ENCODE measurements at places on chromosomes 6 and 20.

GRCh38 chr6:125754566-125754965, 5.1 kb downstream of the HEY2 start:
- no peak for DNase-seq

GRCh38 chr6:137919837-137920730, 53.0 kb downstream of the TNFAIP3 start:
- DNase-seq: no peak

DNA sequence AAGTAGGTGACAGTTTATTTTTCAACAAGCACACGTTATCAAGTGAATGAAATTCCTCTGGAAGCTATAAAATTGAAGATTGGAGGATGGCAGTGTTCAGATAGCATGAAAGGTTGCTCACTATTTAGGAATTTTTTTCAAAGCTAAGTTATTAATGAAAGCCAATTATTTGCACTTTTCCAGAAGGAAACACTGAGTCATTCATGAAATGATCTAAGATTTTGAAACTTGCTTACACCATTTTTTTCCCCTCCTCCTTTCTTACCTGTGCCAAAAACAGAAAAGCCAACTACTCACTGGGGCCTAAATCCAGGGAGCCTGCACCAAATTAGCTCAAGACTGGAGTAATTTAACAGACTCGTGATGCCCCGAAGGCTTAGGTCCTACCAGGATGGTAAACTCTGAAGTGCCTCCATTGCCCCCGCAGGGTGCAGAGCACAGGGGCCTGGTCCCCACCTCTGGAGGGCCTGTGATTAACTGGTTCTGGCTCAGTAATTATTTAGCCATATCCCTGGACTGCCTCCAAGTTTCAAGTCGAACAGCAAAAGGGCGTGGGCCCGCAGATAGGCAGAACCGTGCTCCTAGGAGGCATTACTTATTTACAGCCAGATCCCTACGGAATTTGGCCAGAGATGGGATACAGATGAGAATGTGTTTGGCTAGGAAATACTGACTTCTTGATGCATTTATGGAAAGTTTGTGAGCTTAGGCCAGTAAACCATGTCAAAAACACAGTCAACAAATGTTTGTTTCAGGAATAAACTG, 28.0 kb upstream of the ZNF217 start:
- peak; percentile 81 for DNase-seq

DNA sequence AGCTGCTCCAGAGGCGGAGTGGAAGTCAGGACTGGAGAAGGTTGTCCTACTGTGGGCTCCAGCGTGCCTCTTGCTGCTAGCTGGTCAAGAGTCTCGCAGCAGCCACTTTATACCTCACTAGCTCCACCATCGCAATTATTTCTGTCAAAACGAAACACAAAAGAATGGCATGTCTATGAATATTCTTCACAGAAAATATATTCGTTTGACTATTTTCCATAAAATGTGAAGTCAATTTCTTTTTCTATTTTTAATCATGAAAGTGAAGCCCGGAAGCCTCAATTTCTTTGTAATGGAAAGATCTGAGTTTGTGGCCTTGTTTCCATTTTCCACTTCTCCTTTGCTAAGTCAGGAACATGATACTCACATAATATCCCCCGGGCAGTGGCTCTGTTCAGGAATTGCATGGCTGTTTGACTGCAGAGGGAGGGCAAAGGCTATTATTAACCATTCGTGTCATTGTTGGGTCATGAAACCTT, 51.7 kb downstream of the DTD1 start:
- no peak for DNase-seq

GRCh38 chr6:30743099-30744053, 889 bp upstream of the FLOT1 start:
- peak; percentile 36 for DNase-seq

- DNase-seq: no peak
Observed at GRCh38 chr6:15309611-15310283, 63.9 kb downstream of the JARID2 start.

- no peak for DNase-seq
Observed at GRCh38 chr6:168730931-168731716, 290.1 kb downstream of the SMOC2 start.

DNA sequence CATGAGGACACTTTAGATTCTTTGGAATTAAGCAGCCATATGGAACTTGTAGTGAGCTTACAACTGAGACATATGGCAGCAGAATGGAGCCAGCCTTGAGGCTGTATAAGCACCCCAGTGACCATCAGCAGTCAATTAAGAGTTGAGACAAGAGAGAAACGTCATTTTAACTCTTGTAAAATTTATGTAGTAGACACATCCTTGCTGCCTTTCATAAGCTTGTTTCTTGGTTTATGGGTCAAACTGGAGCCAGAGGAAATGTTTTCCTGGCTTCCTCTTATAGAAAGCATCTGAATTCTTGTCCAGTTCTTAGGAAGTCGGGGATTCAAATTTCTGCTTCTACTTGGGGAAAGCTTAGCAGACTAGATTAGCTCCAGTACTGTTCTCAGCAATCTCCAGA, 745.1 kb upstream of the MARCKS start:
- DNase-seq: no peak

- DNase-seq: no peak
Observed at GRCh38 chr6:81485395-81485794, 267.1 kb downstream of the TENT5A start.

DNA sequence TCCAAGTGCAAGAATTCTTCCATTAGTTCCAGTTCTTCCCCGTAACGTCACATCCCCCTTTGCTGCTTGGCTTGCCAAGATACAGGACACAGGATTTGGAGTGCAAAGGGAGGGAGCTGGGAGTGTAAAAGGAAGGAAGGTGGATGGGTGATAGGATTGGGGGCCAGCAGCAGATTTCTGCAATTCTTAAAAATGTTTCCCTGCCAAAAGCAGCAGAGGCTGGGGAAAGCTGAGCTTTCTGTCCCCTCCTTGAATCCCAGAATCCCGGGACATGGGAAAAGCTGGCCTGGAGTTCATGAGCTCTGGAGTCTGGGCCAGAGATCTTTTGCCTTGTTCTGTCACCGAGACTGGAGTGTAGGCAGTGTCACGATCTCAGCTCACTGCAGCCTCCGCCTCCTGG, 60.0 kb upstream of the EPB41L1 start:
- peak; percentile 50 for DNase-seq

GRCh38 chr6:127191716-127192115, 73.2 kb downstream of the RSPO3 start:
- DNase-seq: peak; percentile 76

- DNase-seq: no peak
Observed at GRCh38 chr6:13678255-13678983, 33.2 kb downstream of the RANBP9 start.

DNA sequence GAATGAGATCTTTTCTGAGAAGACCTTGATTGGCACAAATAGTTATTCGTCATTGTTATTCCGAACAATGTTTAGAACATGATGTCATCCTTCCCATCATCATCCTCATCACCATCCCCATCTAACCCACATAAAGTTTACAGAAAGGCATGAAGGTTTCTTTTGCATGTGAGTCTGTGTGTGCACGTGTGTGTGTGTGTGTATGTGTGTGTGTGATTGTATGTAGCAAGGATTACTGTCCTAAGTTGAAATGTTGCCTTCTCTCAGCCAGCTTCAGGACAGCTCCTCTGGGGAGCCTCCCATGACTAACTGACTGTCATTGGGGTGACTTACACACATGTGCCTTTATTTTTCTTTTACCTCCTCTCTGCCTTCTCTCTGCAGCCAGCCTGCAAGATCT, 113.5 kb downstream of the SLC22A3 start:
- DNase-seq: peak; percentile 8

DNA sequence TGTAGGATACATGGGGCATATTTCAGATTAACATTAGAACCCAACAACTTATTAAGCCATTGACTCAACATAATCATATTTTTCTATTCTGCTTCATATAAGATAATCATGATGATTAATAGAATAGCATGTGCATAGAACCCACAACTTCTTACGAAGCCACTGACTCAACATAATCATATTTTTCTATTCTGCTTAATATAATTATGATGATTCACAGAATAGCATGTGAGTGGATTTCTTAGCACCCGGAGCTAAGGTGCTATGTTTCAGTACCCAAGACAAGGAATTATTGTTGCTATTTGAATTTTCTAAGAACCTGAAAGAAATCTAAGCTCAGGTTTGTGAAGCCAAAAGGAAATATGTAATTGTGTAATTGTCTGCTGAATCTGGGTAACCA, 96.8 kb downstream of the TENT5A start:
- peak; percentile 27 for DNase-seq

DNA sequence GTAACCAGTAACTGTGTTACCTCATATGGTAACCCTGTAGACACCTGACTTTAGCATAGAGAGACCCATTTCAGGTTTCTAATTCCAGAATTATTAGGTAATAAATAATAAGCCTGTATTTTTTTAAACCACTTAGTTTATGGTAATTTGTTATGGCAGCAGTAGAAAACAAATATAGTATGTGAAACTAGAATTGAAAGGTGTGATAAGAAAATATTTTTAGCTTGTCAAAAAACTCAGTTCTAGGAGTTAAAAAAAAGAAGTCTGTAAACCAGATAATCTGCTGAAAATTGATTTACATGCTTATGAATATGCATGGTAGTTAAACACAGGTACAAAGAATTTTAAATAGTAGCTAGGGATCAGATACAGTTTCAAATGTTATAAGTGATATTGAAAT, 695.0 kb upstream of the GJE1 start:
- DNase-seq: no peak

DNA sequence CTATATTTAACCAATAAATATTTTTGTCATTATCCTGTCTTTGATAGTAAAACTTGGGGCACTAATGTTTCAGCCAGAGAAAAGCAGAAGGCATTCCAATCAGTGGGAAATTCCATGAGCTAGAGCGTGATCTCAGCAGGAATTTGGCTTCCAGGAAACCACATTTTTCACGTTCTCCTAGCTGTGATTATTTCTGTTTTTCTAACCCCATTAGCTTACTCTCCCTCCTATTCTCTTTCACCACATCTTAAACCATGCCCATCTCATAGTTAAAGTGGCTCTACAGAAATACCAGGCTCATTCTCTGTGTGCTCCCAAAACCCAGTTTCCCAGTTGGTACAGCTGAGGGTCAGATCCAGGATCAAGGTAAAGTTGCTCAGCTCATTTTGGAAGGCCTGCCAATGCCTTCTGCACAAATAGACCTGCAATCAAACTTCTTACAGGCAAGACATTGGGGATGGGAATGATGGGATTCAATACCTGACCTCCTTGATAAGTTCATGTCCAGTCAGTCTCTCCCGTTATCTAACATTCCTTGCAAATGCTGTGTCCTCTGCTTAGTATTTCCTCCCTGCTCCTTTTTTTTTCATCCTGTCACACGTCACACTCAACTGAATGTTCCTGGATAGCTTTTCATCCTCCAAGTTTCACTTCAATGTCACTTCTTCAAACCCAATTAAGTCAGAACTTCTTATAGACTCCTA, 33.1 kb upstream of the TMEM30A start:
- DNase-seq: peak; percentile 90

GRCh38 chr6:105452376-105452775, 49.5 kb upstream of the PREP start:
- DNase-seq: no peak

DNA sequence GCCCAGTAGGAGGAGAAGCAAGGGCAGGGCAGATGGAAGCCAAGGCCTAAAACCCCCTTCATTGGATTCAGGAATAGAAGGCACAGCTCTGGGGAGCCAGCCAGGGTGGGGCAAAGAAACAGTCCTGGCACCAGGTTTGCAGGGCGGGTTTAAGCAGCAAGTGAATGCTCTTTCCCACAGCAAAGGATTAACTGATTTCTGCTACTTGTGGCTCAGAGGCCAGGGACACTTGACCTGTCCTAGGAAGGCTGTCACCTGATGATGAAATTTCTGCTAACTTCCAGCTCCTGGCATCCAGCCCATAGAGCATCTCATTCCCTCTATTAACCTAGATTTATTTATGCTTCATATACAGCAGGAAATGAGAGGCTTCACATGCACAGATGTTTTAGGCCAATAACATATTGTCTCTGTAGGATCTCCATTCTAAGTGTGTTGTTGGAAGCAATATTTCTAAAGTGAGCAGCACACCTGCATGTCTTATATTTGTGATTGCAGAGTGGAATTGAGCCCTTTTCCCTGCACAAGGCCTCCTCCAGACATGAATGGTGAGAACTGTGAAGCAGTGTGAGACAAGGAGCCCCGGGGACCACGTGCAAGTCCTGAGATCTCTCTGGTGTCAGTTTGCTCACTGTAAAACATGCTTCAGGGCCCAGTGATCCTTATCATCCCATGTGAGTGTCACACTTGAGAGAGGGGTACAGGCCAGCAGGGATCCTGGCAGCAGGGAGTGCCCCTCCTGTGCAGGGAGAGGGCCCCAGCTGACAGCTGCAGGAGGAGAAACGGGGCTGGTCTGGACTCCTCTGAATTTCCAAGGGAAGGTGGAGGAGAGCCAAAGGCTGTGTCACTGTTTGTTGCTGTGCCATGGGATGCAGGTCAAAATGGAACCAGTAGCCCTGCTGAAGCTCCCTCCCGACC, 41.1 kb upstream of the CST5 start:
- DNase-seq: no peak

DNA sequence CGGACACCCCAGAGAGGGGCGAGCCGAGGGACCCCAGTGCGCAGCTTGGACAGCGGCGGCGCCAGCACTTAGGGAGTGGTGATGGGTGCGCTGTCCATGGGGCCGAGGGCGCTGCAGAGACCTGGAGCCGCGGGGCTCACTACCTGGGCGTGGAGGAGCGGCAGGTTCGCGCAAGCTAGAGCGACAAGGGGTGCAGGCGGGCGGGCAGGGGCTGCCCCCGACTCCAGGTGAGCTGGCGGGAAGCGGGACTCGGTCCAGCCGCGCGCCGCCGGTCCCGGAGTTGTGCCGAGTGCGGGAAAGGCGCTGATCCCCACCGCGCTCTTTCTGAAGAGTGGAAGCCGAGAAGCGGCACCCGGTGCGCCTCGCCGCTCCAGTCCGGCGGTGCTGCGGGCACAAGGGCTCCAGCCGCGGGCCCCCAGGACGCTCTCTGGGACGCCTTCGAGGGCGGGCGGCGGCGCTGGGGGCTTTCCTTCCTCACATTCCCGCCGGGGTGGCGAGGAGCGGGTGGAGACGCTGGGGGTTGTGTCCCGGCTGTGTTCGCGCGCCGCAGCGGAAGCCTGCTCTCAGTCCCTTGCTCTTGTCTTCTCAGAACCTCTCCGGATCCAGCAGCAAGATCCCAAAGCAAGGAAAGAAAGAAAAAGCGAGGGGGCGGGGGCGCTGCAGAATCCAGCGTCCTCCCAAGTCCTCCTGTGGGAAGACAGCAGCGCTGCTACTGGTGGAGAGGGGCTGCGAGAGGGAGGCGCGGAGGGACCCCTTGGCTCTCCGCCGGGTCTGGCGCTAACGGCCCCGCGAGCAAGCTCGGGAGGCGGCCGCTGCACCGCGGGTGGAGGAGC, at the start of gene B3GAT2:
TSS of gene B3GAT2 (minus strand) at position 610 of the 833 bp plus-strand sequence. CDS start 631 bp downstream, outside the sequence.
- peak; percentile 12 for DNase-seq

GRCh38 chr6:89413006-89413400, 930 bp upstream of the RRAGD start:
- DNase-seq: no peak
